Inflammatory macrophage treated with lipopolysaccharide for 1 hour (primary cell): ENCODE measurements at places on chromosomes 3 and 15.

- no peak for DNase-seq
Measured at GRCh38 chr3:36372534-36372935, 7.8 kb upstream of the STAC start.

DNA sequence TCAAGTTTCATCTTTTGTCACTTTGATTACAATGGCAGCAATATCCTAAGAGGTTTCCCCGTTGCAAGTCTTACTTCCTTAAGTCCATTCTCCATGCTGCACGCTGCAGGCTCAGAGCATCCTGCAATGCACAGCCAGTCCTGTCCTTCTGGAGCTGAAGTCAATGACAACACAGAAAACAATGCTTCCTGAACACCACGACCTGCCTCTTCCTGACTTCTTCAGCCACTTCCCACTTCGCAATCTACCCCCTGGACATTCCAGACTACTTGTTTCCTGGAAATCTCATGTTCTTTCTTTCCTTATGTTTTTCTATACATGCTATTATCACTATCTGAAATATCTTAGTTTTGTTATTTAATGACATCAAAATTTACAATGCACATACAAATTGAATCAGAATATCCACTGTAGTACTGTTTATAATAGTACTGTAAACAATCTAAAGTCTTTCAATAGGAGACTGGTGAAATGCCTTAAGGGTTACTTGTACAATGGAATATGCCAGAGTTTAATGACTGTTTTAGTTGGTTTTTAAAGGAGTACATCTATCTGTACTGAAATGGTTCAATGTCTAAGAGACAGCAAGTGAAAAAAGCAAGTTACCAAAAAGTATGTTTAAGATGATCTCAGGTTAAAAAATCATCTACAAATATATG, 113.7 kb upstream of the PRTG start:
- DNase-seq, result no peak

GRCh38 chr3:106342386-106342785, 473.6 kb upstream of the CBLB start:
- no peak for DNase-seq

DNA sequence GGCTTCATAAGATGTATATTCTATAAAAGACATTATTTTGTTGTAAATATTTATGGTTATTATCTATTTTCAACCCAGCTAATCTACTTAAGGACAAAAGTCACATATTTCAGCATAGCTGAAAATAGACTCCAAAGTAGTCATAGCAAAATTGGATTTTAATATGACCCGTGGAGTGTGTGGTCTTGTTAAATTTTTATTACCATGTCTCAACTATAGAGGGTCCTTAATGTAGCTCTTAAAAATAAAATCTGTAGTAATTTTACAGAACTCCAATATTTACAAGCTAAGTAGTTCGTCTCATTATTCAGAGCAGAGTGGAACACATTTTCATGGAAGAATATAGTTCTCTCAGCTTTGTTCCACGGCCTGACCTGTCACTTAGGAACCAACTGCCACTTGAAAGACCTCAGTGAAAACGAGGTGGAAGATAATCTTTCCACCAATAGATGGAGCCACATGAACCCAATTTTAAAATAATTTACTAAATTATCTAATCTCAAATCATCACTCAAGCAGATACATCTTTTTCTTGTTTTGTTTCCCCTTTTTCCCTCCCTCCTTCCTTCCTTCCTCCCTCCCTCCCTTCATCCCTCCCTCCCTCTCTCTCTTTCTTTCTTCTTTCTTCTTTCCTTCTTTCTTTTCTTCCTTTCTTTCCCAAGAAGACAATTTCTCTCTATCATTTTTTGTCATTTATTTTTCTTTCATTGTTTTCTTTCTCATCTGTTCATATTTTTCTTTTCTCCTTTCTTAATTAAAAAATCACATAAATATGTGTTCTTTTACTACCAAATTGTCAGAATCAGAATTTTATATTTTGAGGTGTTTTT, 97.2 kb downstream of the CLDN1 start:
- peak; percentile 27 for DNase-seq

- no peak for DNase-seq
Measured at GRCh38 chr3:155320934-155321333, 27.5 kb upstream of the STRIT1 start.

DNA sequence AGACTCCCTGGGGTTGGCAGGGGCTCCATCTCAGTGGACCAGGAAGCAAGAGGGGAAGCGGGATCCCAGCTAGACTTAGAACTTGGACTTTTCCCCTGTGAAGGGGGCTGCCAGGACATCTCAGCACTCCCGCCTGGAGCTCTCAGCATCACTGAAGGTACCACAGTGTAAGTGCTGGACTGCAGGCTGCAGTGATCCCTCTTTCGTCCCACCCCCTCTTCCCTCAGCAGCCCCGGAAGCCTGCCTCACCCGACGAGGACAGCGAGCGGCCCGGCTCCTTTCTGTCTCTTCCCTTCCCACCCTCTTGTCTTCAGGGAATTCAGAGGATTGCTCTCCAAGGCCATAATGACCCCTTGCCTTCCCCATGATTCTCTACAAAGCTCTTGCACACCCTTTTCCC, 94.4 kb downstream of the ANP32A start:
- no peak for DNase-seq

GRCh38 chr3:163878396-163878795, 1199.9 kb downstream of the SI start:
- no peak for DNase-seq

DNA sequence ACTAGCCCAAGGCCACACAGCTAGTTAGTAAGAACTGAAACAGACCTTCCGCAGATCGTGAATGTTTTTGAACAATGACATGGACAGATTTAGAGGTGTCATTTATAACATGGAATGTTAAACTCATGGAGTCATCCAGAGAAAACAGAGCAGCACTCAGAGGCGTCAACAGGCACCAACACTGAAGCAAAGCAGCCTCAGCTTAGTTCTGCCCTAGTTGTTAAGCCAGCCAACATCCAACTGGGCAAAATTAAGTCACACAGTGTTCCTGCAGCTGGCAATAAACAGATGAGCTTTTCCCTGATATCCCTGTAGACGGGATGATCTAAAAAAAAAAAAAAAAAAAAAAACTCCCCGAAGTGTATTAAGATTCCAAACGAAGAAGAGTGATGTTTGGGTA, 13.6 kb downstream of the DCLK3 start:
- DNase-seq, result no peak

GRCh38 chr3:170967126-170967525, 58.7 kb upstream of the EIF5A2 start:
- DNase-seq, result no peak

- DNase-seq, result peak; percentile 59
Measured at GRCh38 chr3:5194801-5195509, 7.4 kb downstream of the EDEM1 start.

DNA sequence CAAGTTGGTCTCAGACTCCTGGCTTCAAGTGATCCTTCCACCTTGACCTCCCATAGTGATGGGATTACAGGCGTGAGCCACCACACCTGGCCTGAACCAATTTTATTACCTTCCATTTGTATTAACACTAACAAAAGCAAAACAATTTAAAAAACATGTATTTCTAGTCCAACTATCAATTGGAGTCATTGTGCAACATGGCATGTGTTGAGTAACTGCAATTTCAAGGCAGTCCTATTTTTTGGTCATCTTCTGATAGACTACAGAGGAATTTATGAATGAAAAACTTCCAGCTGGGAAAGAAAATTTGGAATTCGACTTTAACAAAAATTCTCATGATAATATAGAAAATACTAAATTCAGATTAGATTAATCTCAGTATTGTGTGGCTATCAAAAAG, 16.8 kb downstream of the SPTSSB start:
- no peak for DNase-seq

DNA sequence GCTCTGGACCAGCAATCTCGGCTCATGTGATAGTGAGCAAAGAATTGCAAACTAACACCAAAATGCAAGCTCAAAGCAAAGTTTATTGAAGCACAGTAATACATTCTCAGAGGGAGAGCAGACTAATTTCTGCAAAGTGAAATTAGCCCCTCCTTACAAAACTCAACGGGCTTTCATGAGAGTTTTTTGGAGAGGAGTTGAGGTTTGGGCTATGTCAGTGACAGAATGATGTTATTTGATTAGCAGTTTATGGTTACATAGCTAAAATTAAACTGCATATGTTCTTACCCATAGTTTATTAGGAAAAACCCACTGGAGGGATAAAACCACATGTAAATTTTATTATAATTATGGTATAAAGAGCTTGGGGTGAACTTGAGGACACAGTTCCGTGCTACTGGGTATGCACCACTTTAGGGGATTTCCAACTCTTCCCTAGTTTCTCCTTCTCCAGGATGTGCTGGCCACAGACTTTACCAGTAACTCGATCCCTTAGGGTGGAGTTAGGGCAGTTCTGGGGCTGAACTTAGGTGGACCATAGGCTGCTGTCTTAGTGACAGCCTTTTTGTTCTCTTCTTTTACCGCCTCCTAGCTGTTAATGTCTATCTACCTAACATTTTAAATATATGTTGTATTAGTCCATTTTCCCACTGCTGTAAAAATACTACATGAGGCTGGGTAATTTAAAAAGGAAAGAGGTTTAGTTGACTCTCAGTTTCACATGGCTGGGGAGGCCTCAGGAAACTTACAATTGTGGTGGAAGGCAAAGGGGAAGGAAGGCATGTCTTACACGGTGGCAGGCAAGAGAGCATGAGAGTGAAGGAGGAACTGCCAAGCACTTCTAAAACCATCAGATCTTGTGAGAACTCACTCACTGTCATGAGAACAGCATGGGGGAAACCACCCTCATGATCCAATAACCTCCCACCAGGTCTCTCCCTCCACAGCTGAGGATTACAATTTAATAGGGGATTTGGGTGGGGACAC, 8.9 kb upstream of the AADACL2 start:
- DNase-seq, result no peak

DNA sequence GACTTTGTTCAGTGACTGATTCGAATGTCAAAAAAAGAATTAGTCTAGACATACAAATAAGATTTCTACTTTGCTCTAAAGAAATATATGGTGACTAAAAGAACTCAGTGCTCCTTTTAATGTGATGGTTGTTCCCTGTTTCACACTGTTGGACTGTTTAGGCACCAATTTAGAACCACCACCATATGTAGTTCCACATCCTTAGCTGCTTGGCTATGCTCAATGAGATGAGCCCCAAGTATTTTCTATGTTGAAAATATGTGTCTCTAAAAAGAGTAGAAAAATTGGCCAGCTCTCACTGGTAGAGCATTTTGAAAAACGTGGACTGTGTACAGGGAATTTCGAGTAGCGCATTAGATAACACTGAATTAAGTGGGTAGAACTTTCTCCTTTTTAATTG, 167.3 kb downstream of the GOLIM4 start:
- no peak for DNase-seq

DNA sequence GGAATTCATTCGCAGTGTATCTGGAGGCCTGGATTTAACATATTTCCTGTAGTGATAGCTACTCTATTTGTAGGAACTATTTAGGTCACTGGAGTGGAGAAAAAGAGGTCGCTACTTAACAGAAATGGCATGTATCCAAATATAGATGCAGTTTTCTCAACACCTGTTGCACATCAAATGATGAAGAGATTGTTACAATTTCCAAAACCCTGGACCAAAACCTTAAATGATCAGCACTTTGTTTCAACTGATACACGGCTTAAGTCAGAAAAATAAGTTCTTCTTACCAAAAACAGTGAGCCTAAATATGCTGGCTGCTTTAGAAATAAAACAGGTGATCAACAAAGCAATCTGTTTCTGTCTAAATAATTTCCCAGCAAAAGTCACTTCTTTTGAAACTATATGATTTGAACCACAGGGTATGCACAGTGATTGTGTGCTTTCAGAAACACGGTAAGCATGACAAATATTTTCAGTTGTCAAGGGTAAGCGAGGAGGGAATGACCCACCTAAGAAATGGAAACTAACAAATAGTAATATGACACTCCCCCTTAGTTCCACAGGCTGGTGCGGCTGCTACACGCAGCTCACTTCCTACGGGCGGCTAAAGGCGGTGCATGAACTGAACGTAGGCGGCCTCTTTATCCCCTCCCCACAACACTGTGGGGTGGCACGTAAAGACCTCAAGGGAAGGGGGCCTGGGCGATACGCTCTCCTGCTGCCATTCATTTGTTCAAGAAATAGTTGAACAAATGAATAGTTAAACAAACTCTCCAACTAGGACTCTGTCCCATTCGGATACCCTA, 1.1 kb downstream of the EHD4 start:
- peak; percentile 75 for DNase-seq

DNA sequence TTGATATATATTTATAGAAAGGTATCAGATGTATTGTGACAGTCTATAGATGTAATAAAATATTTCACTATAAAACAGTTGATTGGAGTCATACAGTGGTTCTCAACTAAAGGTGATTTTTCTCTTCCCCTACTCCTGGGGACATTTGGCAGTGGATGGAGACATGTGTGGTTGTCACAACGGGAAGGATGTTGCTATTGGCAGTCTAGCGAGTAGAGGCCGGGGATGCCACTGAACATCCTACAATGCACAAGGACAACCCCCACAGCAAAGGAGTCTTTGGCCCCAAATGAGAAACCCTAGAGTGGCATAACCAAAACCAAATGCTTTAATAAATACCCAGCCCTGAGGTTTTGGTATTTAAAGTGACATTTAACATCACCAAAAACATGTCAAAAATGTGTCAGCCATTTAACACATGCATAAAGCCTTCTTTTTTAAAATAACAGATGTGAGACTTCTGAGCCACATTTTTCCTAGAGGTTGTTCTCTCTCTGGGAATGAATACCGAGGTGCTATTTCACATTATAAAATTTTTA, 367.5 kb downstream of the PTPRG start:
- DNase-seq, result no peak

DNA sequence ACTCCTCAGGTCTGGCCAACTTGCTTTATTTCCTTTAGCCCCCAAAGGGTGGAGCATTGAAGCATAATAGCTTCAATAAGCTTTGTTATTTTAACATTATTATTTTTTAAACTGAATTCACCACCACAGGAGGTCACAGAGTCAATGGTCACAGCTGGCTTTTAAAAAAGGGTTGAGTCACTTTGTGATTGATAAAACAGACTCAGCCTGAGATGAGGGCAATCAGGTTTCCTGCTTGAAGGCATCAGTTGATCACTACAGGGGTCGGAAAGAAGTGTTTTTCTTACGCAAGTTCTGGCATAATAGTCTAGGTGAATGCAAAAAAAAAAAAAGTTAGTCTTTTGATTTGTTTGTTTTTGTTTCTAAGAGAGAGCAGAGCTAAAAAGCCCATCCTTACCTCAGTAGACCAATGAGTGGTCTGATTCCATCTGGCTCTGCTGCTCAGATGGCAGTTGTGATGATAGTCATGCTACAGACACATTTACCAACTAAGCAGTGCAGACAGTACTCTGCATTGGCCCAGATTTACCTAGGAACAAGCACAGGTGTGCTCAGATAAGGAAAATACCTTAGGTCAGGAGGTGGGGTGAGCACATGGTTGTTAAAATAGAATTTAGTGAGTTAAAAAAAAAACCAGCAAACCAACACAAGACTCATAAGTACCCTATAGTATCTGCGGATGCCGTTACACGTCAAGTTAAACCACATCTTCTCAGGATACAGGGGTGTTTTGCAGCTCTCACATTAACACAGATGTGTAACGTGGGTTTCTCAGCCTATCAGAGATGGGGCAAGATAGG, 22.6 kb downstream of the ZNF80 start:
- no peak for DNase-seq

DNA sequence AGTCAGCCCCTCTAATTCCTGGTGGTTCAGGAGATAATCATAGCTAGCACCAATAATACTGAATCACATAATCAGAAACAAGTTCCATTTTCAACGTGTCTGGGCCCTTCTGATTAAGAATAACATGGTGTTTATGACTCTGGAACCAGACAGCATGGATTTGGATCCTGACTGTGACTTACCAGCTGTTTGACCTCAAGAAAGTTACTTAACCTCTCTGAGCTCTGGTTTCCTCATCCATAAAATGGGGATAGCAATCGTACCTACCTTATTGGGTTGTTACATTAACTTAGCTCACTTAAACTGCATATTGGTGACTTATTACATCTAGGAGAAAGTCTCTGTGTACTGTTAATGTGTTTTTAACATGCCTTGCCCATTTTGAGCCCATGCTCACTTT, 10.7 kb upstream of the TMEM40 start:
- DNase-seq, result no peak
